ENCODE measurements at places on chromosomes 1 and 21.

- no peaks in the 10 kb centered on the region for H3K36me3 ChIP-seq
- no peaks in the 10 kb centered on the region for H3K27me3 ChIP-seq
- no peak overlapping the region for H3K4me3 ChIP-seq
- DNase-seq, result no peak
- H3K4me1 ChIP-seq, result no peaks in the 10 kb centered on the region
- no peak overlapping the region for H3K27ac ChIP-seq
Measured at GRCh38 chr1:186865253-186865652, 36.5 kb downstream of the PLA2G4A start.

DNA sequence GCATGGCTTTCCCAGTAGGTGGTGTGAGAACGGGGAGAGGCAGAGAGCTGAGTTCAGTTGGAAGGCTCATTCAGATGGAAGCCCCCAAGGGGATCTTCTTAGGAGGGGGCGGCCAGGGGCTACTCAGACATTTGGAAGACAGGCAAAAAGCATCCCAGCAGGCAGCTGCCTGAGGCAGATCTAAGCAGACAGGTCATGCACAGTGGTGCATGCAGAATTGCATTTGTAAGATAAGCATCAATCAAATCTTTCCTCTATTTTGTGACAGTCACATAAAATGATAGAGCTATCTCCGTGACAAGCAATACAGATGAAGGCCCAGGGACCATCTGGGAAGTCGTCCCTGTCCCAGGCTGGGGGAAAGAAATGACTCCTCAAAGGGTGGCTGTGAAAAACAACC lies 3.8 kb downstream of the RAB3B start:
- no peaks in the 10 kb centered on the region for H3K27me3 ChIP-seq
- no peaks in the 10 kb centered on the region for H3K4me1 ChIP-seq
- H3K36me3 ChIP-seq, result no peaks in the 10 kb centered on the region
- DNase-seq, result no peak
- no peak overlapping the region for H3K27ac ChIP-seq

DNA sequence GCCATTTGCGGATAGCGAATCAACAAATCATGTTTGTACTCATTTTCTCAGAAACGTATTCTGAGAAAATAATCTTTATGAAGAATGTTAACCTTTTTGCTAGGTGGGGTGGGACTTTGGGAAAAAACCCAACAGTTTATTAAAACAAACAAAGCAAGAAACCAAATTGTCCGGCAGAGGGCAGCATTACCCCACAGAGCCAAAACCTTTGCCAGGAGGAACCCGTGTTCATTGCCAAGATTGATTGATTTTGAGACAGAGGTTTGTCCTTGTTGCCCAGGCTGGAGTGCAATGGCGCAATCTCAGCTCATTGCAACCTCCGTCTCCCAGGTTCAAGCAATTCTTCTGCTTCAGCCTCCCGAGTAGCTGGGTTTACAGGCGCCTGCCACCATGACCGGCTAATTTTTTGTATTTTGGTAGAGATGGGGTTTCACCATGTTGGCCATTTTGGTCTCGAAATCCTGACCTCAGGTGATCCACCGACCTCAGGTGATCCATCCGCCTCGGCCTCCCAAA lies 70.8 kb upstream of the RHOU start:
- H3K4me1 ChIP-seq, result no peaks in the 10 kb centered on the region
- no peaks in the 10 kb centered on the region for H3K36me3 ChIP-seq
- no peaks in the 10 kb centered on the region for H3K27me3 ChIP-seq
- no peak for DNase-seq

GRCh38 chr1:206029484-206029883 lies 5.8 kb upstream of the CTSE start:
- no peak overlapping the region for H3K27ac ChIP-seq
- H3K36me3 ChIP-seq, result no peaks in the 10 kb centered on the region
- DNase-seq, result no peak
- no peak overlapping the region for H3K4me3 ChIP-seq

DNA sequence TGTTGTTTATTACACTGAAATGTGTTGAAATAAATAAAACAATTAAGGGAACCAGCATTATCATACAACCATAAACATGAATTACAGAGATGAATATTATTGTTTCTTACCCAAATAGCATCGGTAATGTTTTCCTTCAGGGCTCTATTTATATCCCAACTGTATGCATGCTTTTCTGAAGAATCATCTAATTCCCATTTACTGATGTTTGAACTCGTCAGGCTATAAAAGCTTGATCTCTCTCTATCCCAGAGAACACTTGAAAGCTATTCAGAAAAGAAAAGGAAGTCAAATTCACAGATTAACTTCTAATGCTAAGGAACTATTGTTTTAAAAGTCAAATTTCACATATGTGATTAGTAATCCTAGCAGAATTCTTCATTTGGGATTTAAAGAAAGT lies 12.4 kb downstream of the NUP133 start:
- DNase-seq, result no peak
- H3K4me1 ChIP-seq, result no peaks in the 10 kb centered on the region
- H3K27me3 ChIP-seq, result no peaks in the 10 kb centered on the region
- no peak overlapping the region for H3K4me3 ChIP-seq
- no peak overlapping the region for H3K27ac ChIP-seq
- peaks cover 40% of the 10 kb centered on the region for H3K36me3 ChIP-seq

GRCh38 chr1:45097079-45097478 lies 85.0 kb downstream of the UROD start:
- H3K4me1 ChIP-seq, result no peaks in the 10 kb centered on the region
- H3K36me3 ChIP-seq, result no peaks in the 10 kb centered on the region
- H3K4me3 ChIP-seq, result no peak overlapping the region
- peaks cover 10% of the 10 kb centered on the region for H3K27me3 ChIP-seq

GRCh38 chr1:199029855-199030254 lies 391.0 kb downstream of the PTPRC start:
- H3K4me1 ChIP-seq, result no peaks in the 10 kb centered on the region
- H3K27ac ChIP-seq, result no peak overlapping the region
- no peak for DNase-seq
- H3K27me3 ChIP-seq, result no peaks in the 10 kb centered on the region
- H3K4me3 ChIP-seq, result no peak overlapping the region
- no peaks in the 10 kb centered on the region for H3K36me3 ChIP-seq

DNA sequence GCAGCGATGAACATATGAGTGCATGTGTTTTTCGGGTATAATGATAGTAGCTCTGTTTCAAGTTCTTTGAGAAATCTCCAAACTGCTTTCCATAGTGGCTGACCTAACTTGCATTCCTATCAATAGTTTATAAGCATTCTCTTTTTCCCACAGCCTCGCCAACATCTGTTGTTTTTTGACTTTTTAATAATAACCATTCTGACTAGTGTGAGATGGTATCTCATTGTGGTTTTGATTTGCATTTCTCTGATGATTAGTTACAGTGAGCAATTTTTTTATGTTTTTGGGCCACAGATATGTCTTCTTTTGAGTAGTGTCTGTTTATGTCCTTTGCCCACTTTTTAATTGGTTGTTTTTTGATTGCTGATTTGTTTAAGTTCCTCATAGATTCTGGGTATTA lies 10.6 kb upstream of the RUNX1 start:
- DNase-seq, result no peak
- H3K4me1 ChIP-seq, result peaks cover 15% of the 10 kb centered on the region
- no peaks in the 10 kb centered on the region for H3K36me3 ChIP-seq
- no peaks in the 10 kb centered on the region for H3K27me3 ChIP-seq
- no peak overlapping the region for H3K4me3 ChIP-seq
- H3K27ac ChIP-seq, result no peak overlapping the region

DNA sequence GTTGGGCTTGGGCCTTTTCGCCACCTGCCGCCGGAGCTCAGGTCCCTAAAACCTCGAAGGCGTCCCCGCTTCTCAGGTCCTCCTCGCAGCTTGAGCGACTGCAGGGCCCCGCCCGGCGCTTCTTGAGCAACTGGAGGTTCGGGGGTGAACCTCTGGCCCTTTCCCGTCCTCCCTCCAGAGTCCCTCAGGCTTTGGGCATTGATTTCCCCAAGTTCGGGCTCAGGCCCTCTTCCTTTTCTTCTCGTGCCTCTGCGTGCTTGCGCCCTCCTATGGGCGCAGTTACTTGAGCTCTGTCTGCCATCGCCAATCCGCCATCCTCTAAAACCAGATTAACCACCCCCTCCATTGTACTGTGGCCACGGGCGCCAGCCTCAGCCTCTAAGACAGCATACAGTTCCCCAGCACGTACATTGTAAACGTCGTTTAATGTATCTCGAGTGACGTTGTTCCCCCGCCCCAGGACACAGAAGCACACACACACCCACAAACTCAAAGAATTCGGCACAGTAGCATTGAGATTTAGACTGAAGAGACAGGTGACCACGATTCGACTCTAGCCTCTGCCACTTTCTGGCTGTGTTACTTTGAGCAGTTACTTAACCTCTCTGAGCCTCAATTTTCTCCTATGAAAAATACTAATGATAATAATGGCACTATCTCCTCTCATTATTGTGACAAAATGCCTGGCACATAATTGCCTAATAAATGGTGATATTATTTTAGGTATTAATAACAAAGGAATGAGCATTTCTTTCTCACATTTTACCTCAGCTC lies 22.6 kb downstream of the BTG2 start:
- no peaks in the 10 kb centered on the region for H3K27me3 ChIP-seq
- peak overlapping the region; percentile 34 for H3K27ac ChIP-seq
- peak overlapping the region; percentile 41 for H3K4me3 ChIP-seq
- DNase-seq, result peak; percentile 68
- H3K4me1 ChIP-seq, result peaks cover 5% of the 10 kb centered on the region

DNA sequence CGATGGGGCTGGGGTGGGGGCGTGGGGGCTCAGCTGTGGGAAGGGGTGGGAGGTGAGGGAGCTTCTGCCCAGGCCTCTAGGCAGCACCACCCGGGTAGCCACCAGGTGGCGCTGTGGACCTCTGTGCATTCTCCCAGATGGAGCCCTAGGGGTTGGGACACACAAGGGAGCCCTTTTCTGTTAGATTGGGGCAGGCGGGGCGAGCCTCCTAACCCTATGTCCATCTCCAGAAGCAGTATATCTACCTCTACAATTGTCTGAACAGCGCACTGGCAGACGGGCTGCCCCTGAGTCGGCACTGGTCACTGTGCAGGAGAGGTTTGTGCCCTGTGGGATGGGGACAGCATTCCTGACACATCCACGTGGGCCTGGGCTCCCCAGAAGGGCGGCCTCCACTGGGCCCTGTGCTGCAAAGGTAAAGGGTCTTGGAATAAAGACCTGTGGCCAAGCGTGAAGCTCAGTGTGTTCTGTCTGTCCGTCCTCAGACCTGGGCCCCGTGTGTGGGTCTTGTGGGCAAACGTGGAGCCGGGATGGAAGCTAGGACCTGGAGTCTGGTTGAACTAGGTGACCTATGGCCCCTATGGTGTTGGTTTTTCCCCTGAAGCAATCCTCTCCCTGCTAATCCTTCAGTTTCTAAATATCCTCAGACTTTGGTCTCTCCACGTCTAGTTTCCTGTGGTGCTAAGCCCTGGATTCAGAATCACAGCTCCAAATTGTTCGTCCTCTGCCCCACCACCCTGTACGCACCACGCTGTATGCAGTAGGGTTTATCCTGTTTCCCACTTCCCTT lies 4.4 kb upstream of the LGR6 start:
- no peak overlapping the region for H3K27ac ChIP-seq
- DNase-seq, result no peak
- H3K36me3 ChIP-seq, result no peaks in the 10 kb centered on the region
- no peak overlapping the region for H3K4me3 ChIP-seq

DNA sequence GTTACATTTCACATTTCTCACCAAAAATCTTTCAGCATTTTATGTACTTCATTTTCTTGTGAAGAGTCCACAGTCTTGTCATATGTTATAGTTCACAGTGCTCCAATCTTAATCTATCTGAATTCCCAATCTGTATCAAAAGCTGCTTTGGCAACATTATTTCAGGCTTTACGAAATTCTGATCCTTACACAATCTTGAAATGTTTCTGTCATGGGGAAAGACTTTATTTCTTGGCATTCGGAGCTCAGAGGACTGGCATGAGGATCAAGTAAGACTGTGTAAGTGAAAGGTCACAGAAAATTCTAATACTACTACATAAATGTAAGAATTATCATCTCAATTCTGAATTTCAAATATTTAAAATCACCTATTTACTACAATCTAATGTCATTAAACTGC lies 2.0 kb downstream of the USP33 start:
- DNase-seq, result no peak
- H3K27me3 ChIP-seq, result no peaks in the 10 kb centered on the region
- peaks cover 19% of the 10 kb centered on the region for H3K4me1 ChIP-seq
- H3K4me3 ChIP-seq, result peak overlapping the region; percentile 6
- H3K27ac ChIP-seq, result peak overlapping the region; percentile 62

GRCh38 chr1:228093050-228093906 lies 9.8 kb downstream of the C1orf35 start:
- H3K4me1 ChIP-seq, result peaks cover 5% of the 10 kb centered on the region
- no peak overlapping the region for H3K4me3 ChIP-seq
- DNase-seq, result no peak
- peaks cover 28% of the 10 kb centered on the region for H3K36me3 ChIP-seq

DNA sequence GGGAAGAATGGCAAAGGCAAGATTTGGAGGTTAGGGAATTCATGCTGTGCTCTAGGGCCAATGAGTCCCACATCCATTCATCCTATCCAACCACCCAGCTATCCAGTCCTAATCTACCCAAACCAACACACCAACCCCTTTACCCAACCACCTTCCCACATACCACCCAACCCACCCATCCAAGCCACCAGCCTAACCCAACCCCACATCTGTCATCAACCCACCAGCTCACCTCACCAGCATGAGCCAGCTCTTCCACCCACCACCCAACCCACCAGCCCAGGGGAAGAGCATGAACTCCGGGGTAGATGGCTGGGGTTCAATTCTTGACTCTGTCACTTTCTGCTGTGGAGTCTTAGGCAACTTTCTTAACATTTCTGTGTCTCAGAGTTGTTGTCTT lies 35.9 kb upstream of the DISP3 start:
- H3K36me3 ChIP-seq, result no peaks in the 10 kb centered on the region
- no peak for DNase-seq
- no peak overlapping the region for H3K4me3 ChIP-seq
- peaks cover 13% of the 10 kb centered on the region for H3K27me3 ChIP-seq

- no peak overlapping the region for H3K4me3 ChIP-seq
- no peaks in the 10 kb centered on the region for H3K36me3 ChIP-seq
- no peak overlapping the region for H3K27ac ChIP-seq
- DNase-seq, result no peak
- no peaks in the 10 kb centered on the region for H3K4me1 ChIP-seq
Measured at GRCh38 chr1:25729790-25730644, 70.0 kb upstream of the SELENON start.

DNA sequence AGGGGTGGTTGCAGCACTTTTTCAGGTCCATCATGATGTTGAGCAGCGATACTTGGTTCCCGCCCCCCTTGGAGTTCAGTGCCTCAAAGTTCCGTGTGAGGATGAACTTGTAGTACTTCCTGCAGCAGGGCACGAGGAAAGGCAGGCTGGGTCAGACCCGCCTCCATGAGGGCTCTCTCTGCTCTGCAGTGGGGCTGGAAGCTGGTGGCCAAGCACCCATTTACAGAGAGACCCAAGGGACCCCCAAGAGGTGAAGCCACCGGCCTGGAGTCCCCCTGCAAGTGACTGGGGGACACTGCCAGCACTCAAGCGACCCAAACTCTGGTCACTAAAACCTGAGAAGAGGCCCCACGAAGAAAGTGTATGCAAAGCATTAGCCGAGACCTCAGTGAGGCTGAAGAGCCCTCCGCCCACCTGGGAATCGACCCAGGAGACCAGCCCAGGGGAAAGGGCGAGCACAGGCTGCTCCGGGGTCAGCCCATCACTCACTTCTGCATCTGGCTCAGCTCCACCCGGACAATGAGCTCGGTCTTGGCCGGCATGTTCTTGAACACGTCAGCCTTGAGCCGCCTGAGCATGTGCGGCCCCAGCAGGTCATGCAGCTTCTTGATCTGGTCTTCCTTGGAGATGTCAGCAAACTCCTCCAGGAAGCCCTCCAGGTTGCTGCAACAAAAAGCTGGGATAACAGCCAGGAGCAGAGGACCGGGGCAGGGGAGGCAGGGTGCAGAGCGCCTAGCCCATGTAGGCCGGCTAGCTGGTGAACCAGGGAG lies 45.2 kb downstream of the CHD5 start:
- no peak overlapping the region for H3K27ac ChIP-seq
- no peaks in the 10 kb centered on the region for H3K27me3 ChIP-seq
- no peak overlapping the region for H3K4me3 ChIP-seq
- no peak for DNase-seq
